Naive thymus-derived CD8-positive, alpha-beta T cell (primary cell): ENCODE measurements at places on chromosomes 2 and 18.

GRCh38 chr2:40037303-40037702, 258.2 kb upstream of the THUMPD2 start:
- no peak for DNase-seq

DNA sequence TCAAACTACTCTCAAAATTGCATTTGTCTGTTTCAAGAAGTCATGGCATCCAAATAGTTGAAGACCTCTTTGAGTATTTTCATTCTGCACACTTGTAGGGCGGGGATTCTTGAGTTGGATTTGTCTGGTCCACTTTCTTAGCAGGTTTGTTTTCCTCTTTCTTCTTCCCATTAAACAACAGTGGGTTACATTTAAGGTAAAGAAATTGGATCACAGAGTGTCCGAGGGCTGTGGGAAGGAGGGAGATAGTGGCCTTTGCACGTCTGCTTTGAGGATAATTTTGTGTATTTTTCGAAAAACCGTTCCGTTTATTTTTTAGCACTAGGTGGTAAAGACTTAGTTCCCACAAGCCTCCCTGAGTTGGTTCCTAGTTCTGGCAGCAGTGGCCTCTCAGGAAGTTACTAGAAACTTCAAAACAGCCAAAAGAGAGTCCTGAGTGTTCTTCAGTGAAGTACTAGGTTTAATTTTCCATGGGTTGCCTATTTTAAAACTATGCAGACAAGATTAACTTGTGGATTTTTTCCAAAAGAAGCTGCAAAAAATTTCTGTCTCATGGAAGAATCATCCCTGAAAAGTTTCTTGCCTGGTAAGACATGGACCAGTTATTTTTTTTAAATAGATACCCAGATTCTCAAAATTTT, 107.9 kb downstream of the CDC42EP3 start:
- DNase-seq = no peak

- DNase-seq = no peak
These were observed 4.2 kb upstream of the GPC1 start for GRCh38 chr2:240431271-240431660.

- no peak for DNase-seq
These were observed 105.6 kb upstream of the ZNF521 start for GRCh38 chr18:25457601-25458000.

DNA sequence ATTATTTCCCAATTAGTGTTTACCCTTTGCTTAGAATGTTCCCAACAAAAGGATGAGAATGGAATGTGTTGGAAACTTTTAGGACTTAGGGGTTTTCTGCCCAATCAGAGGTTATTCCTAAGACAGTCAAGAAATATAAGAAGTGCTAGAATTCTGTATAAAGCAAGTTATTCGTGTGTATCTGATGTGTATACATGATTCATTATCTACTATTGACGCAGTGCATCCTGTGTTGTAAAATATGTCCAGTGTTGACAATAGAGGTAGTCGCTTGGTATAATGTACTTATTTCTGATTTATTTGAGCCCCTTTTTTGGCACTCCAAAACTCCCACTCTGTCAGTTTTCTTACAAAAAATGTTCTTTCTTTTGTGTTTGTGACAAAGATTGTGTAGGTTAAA, 881 bp downstream of the PIKFYVE start:
- no peak for DNase-seq

GRCh38 chr18:12924616-12925015, 23.2 kb upstream of the SEH1L start:
- no peak for DNase-seq

DNA sequence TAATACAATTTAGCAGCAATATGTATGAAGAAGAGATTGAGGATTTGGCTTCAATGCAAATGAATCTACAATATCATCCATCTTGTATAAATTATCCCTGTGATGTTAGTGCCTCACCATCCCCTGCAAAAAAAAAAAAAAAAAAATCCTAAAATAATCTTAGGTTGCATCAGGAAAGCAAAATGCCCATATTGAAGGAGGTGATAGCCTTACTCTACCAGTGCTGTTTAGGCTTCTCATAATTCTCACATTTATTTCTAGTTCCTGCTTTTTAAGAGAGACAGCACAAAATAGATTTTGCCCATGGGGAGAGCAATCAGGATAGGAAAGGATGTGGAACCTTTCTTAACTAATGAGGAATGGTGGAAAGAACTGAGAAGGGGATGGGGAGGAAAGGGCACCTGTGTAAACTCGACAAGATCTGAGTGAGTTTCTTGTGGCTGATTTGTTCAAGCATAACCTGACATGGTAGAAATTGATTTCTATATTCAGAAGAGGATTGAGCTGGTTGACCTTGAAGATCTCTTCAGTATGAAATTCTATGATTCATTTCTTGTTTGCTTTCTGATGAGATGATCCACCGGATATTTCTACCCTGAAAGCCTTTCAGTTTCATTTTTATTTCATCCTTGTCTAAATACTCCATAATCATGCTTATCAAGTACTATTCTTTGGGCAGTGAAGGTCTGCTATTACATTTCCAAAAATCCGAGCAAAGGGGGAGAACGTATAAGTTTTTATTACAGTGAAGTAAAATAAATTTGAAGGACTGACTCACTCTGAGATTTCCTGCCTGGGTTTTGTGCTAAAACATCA, 391.2 kb downstream of the PTPRM start:
- no peak for DNase-seq

GRCh38 chr18:41948544-41949110, 6.4 kb upstream of the PIK3C3 start:
- DNase-seq = no peak

GRCh38 chr2:29012211-29012681, 31.1 kb downstream of the TOGARAM2 start:
- DNase-seq = peak; percentile 27

- DNase-seq = no peak
These were observed 42.0 kb downstream of the SP140 start for GRCh38 chr2:230267556-230267955.

GRCh38 chr2:18456026-18456425, 104.4 kb downstream of the RDH14 start:
- DNase-seq = no peak

DNA sequence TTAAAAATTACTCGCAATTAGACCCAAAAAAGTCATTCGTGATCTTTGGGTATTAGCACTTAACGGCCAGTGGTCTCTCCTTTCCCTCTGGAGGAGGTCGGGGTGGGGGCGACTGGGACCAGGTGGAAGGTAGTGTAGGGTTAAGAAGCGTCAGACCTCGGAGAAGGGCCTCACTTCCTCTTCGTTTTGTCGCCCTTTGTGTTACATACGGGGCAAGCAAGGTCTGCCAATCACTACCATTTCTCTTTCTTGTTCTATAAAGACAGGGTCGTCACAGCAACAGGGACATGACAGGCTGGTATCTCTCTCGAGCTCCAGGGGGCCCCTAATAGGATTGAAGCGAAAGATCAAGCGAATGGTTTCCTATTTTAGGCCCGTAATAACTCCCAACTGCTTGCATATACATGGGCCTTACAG, 136.6 kb downstream of the INSIG2 start:
- DNase-seq = no peak

DNA sequence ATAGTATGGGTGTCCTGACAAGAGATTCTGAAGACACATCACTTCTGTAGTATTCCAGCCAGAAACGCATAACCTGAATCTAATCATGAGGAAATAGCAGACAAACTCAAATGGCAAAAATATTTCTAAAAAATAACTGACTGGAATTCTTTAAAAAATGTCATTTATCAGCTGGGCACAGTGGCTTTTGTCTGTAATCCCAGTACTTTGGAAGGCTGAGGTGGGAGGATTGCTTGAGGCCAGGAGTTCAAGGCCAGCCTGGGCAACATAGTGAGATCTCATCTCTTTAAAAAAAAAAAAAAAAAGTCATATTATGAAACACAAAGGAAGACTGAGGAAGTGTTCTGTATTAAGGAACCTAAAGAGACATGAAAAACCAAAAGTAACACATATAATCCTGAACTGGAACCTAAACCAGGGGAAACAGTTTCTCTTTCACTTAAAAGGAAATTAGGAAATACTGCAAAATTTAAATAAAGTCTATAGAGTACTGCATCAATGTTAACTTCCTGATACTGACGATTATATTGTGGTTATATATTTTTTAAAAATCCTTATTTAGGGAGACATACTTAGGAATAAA, 29.9 kb downstream of the SESTD1 start:
- no peak for DNase-seq

GRCh38 chr2:197207106-197207505, 103.5 kb downstream of the ANKRD44 start:
- DNase-seq = no peak

DNA sequence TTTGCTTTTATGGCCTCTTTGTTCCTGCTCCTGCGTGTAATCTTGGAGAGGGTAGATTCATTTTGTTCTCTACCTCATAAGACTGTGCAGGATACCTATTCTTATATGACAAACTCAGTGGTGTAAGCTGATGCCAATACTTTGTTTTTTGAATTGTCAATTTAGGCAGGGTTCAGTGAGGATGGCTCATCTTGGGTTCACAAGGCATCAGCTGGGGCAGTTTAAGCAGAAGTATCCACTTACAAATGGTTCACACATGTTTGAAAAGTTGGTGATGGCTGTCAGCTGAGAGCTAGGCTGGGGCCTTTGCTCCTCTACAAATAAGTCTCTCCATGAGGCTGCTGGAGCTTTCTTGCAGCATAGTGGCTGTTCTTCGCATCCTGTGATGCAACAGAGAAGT, 920.6 kb upstream of the PIK3C3 start:
- no peak for DNase-seq

DNA sequence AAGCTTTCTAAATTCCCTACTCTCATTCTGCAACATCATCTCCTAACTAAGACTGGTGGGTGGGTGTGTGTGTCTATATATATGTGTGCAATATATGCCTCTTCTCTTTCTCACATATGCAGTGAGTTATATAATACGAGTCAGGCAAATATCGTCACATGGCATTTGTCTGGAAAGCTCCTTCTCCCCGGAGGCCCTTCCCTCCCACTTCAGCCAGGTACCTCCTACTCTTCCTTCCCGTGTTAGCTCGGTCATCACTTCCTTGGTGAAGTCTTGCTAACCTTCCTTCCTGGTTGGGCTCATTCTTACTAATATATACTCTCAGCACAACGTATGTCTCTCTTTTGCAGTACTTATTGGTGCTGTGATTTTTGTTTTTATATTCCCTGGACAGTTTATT, 66.4 kb upstream of the NCK2 start:
- DNase-seq = no peak

DNA sequence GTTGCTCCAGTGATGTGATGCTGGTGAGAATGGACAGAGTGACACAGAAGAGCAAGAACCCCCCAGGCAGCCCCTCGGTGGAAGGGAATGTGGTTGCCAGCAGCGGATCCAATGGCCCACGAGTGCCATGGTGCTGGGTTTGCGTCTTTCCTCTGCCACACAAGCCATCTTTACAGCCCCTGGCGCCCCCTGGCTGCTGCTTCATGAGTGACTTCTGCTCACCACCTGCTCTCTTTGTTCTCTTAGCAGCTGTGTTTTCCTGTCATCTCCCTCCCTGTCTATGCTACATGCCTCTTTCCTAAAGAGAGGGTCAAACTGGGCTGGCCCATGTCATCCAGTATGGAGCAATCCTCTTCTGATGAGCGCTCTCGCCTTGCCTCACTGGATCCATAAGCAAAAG, 300.0 kb upstream of the SMIM21 start:
- DNase-seq = peak; percentile 8

DNA sequence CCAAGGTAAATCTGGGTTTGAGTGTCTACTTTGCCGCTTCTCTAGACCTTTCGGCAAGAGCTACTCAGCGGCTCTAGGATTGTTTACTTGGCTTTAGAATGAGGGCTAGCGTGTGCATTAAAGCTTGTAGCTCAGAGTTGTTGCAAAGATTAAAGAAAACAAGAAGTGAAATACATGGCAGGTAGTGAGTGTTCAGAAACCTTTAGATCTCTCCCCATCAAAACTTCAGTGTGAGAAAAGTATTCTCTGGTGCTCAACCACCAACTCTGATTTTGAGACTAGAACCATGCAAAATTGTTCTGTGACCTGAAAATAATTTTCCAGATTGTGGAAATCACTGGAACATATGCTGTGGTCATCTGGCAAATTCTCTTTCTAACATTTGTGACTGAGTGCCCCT, 512.0 kb downstream of the CMPK2 start:
- no peak for DNase-seq

DNA sequence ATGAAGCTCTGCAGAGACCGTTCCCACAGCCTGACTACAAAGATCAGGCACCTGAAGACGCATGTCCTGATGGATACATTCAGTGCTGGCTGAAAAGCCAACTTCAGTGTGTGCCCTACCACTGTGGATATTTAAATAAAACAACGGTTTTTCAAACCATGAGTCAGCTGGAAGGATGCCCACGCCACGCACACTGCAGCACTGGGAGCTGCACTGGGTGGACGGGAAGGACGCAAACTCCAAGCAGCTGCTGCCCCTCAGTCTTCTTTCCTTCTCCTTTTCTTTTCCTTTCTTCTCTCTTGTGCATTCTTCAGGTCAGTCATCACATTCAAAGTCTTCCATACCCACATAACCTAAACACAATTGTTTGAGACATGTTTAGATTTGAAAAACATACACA, 7.9 kb downstream of the TMEM18 start:
- DNase-seq = no peak

DNA sequence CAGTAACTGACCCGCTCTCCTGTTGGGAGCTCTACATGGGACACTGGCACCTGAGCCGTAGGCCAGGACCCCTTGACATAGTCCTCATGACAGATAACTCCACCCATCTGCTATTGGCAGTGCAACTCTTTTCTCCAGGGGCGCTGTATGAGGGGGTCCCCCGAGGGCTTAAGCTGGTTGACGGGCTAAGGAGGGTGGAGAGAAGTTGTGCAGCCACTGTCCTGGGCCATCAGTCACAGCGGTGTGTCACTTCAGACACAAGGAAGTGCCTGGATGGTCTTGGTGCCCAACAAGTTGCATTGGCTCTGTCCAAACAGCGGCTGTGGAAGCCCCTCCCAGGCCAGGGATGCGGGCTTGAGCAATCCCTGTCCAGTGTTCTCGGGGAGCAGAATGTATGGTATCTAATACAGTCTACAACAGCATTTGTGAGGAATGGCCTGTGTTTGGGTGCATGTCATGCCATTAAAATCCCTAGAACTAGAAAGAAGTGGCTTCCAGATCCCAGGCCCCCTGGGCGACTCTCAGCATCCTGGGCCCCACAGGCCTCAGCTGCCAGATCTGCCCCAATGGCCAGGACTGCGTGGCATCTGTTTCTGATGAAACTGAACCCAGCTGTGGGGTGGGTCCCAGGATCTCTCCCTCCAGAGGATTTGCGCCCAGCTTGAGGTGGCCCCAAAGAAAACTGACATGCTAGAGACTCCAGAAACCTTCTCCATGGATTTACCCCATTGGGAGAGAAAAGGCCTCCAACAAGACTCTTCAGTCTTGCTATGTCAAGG, 23.3 kb downstream of the TTC32 start:
- no peak for DNase-seq

GRCh38 chr2:112482309-112483041, 519 bp downstream of the TTL start:
- DNase-seq = peak; percentile 15
